ENCODE measurements at places on chromosomes 2 and 18. TPM values are rescaled to one million over a fixed set of nuclear protein-coding genes. Genes with fewer than 3 reads are reported as not detected.

DNA sequence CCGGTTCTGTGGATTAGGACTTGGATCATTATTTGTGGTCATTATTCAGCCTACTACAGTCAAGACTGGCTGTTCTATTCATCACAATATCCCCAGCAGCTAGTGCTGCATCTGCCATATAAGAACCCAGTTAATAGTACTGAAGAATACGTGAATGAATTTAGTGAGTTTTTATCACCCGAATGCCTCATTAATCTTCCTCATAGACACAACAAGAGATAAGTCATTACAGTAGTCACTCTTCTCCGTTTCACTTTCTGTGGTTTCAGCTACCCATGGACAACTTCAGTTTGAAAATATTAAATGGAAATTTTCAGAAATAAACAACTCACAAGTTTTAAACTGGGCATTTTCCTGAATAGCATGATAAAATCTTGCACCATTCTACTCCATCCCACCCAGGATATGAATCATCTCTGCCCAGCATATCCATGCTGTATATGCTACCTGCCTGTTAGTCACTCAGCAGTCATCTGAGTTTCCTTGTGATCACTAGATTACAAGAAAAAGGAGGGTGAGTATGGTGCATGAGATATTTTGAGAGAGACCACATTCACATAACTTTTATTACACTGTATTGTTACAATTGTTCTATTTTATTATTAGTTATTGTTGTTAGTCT is 363.7 kb upstream of the CHAC2 start:
- DNase-seq: peak; percentile 63

- DNase-seq: no peak
Measured at GRCh38 chr2:70091816-70092215, 4.5 kb downstream of the PCBP1 start.

DNA sequence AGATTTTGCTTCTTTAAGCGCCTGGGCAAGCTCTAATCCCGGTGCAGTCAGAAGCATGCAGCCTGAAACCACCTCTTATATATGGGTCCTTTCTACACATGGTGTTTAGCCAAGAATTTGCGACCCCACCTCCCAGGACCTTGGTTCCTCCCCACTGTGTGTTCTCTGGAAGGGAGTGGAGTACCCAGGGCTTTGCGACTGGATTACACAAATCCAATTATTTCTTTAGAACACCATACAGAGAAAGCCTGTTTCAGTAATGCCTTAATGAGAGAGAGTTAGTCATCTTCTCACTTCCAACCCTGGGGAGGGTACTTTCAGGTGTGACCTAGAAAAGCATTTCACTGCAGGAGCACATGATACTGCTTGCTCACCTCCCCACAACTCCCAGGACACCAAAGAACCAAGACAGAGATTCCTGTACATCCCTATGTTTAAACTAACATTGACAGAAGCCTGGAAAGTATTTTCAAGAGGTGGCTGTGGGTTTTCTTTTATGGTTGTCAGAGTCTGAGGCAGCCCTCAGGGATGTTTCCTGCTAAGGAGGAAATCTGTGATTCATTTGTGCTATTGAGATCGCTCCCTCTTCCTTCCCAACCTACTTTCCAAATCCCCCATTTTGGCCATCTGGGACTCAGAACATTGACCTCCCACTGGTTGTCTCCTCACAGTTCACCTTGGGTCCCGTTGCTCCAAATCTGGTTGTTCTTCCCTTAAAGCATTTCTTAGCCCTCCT is at the start of gene CAPN14:
CAPN14 (minus strand) TSS at position 51 of the 736 bp plus-strand sequence. CDS start 12,068 bp downstream, outside the sequence.
- no peak for DNase-seq

- DNase-seq: no peak
Measured at GRCh38 chr2:70126413-70126812, 39.1 kb downstream of the PCBP1 start.

DNA sequence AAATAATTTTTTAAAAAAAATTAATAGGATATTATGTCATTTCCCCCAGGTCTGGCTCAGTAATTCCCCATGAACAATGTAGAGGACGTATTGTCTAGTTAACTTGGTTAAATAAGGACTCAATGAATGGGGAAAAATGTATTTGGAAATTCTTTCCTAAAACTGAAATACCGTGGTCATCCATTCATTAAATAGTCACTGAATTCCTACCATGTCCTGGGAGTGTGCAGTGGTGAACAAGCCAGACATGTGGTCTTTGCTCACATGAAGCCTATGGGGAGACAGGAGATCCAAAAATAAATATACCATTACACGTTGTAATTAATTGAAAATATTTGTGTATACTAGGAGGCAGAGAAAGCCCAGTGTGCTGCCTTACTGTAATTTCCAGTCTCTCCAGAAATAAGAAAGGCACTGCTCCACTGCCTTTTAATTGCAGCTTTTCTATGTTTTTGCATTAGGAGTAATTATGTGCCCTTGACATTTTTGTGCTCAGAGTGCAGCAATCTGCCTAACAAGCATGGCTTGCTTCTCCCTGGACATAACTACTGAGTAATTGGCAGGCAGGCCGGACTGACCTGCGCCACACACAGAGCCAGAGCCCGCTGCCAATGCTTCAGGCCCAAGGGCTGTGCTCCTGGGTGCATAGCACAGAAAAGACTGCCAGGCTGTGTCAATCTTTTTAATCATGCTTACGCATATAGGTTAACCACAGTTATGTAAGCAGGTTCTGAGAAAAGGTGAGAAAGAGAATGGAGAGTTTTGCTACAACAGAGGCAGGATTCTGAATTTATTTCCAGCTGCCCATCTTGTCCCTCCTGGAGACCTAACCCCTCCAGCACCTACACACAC is 22.2 kb upstream of the TTC39C start:
- peak; percentile 52 for DNase-seq

The HMSD gene
- total RNA-seq: 0.09 TPM

The TMEM37 gene
- total RNA-seq: not detected
